D721Med (cell line): ENCODE measurements at places on chromosomes 4 and X.

GRCh38 chr4:173448608-173449379, 49.9 kb upstream of the SCRG1 start:
- no peak for DNase-seq

DNA sequence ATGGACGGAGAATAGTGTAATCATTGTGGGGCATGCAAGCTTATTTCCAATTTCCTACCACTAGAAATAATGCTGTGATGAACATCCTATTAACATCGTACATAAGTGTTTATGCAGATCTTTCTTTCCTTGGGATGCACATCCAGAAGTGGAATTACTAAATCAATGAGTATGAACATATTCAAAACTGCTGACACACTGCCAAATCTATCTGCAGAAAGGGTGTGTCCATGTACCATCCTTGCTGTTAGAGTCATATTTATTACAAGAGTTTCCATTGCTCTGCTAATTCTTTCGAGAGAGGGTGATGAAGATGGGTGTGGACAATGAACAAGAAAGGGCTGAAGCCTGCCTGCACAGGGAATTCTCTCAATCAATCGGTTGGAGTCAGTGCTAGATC, 82.6 kb downstream of the GPC4 start:
- DNase-seq: no peak

DNA sequence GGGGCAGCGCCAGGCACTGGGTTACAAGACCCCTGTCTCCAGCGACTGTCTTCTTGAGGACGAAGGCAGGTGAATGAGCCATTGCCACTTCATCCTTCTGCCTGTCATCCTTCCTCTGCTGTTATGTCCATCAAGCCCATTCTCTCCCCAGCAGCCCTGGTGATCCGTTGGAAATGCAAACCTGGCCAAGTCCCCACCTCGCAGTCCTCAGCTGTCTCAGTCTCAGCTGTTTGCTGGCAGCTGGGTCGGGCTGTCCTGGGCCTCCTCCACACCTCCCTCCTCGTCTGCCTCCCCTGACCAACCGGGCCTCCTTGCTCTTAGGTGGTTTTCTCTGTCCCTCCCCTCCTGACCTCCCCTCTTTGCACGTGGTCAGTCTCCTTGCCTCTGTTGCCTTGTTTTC, 38.0 kb downstream of the PTTG2 start:
- DNase-seq: no peak

DNA sequence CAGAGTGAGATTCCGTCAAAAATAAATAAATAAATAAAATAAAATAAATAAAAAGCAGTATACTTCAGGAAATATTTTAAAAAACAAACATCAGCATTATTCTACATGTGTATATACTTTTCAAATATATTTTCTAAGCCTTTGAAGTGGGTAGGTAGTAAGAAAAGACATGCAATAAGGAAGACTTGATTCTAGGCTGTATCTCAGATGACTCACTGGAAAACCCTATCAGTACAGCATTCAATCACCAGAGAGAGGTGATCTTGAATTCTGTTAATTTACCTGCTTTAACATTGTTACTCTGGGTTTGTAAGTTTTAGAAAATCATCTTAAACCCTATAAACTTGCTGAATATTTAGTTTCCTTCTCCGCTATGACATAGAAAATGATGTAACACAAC, 106.6 kb upstream of the NAP1L5 start:
- DNase-seq: no peak

DNA sequence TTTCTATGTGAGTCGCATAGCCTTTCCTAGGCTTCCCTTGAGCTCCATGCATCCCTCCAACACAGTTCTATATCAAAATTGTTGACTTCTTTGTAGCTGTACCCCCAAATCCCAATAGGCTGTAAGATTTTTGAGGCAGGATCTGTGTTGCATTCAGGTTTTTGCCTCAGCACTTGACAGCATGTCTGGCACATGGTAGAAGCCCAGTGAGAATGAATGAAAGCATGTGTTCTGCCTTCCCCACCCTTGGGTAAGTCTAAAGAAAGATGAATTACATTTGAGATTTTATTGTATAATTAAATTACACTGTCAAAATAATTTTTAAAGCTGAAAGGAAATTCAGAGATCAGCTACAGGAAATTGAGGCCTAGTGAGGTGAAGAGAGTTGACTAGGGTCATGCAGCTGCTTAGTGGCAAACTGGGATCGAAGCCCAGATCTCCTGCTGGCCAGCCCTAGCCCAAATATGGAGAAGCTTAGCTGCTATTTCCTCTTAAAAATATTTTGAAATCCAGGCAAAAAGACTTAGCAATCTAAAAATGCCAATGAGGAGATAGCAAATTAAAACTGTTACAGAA, 122.5 kb downstream of the SPATA18 start:
- DNase-seq: no peak

- no peak for DNase-seq
Measured at GRCh38 chr4:176270669-176271068, 1.6 kb upstream of the ASB5 start.

- DNase-seq: no peak
Measured at GRCh38 chrX:15525664-15526416, 25.2 kb downstream of the BMX start.

- no peak for DNase-seq
Measured at GRCh38 chrX:42195506-42195905, 272.2 kb upstream of the CASK start.

DNA sequence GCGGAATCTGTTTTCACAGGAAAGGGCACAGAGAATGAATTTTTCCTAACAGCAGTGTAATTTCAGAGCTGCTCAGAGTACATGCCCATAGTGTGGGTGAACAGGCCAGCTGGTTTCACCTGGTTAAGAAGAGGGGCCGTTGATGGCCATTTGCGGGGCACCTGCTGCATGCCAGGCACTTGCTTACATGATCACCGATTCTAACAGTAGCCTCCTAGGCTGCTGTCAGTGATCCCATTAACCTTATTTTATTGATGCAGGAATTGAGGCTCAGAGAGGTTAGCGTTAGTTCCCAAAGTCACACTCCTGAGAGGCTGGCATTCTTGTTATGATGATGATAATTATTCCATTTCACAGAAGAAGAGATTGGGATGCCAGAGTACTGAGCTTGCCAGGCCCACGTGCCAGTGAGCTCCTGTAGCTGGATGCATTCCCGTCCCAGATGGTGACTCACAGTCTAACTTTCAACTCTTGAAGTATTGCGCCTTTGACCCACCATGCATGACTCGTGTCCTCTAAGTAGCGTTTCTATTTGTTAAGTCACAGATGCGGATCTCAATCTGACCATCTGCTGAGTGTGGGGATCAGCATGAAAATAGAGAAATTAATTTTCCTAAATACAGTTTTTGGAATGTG, 76.5 kb downstream of the PSAPL1 start:
- DNase-seq: no peak

DNA sequence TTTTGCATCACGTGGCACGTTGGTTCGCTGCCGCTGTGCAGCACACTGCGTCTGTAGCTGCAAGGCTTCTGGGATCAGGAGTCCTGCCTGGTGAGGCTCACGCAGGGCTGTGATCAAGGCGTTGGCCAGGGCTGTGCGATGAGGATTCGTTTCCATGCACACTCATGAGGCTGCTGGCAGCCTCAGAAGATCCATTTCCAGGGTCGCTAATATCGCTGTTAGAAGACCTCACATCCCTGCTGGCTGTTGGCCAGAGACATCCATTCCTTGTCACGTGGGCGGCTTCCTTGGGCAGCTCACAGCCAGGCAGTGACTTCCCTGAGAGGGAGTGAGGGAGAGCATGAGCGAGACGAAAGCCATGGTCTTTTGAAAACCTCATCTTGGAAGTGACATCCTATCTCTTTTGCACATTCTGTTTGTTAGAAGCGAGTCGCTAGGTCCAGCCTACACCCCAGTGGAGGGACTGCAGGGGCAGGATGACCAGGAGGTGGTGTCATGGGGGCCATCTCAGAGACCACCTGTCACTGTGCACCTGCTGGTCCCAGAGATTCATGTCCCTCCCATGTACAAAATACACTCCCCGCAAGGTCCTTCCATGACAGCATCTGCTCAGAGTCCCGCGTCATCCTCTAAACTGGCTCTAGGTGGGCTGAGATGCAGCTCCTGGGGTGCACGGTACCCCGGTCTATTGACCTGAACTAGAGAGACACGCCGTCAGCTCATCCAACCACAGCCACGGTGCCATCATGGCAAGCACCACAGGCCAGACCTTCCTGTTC, 12.2 kb downstream of the RGS12 start:
- no peak for DNase-seq

GRCh38 chr4:151649479-151649878, 111.3 kb downstream of the GATB start:
- DNase-seq: no peak

DNA sequence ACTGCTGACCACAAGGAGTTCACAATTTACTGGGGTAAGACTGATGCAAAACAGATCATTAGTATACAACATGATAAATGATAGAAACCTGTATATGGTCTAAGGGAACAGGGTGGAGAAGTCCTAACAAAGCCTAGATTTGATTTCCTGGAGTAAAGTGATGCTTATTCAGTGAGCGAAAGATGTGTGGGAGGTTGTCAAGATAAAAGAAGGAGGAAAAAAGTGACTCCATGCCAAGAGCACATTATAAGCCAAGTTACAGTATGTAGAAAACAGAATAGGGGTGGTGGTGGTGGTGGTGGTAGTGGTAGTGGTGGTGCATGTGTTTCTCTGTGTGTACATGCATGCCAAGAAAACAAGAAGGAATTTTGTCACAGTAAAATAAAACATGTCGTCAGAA, 325.2 kb downstream of the MAPK10 start:
- no peak for DNase-seq

DNA sequence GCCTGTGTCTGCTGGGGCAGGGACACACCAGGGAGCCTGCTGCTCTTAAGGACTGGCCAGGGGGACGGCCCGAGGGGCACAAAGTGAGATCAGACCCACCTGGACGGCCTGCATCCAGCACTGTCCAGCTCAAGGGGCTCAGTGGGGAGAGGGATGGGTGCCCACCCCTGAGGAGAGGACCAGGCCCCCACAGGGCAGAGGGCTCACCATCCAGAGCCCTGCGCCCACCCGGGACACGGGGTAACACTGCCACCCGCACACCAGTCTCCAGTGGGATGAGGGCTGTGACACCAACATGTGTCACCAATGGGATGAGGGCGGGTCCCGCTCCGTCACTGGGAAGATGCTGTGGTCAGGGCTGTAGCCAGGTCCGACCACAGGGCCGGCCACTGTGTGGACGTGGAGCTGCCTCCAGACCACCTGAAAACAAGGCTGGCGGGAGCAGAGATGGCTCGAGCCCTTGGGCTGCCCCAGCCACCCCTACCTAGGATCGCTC, 13.2 kb downstream of the DGKQ start:
- DNase-seq: no peak

- no peak for DNase-seq
Measured at GRCh38 chr4:19025031-19025430, 1003.5 kb upstream of the LCORL start.

- DNase-seq: no peak
Measured at GRCh38 chr4:173990126-173990868, 293.2 kb downstream of the FBXO8 start.

GRCh38 chr4:55330241-55330640, 15.8 kb upstream of the SRD5A3 start:
- DNase-seq: no peak

GRCh38 chr4:5836943-5837342, 55.9 kb downstream of the CRMP1 start:
- no peak for DNase-seq

GRCh38 chr4:31617667-31618066, 897.5 kb downstream of the PCDH7 start:
- DNase-seq: no peak

GRCh38 chr4:113212613-113213012, 163.2 kb downstream of the ANK2 start:
- no peak for DNase-seq

- DNase-seq: no peak
Measured at GRCh38 chr4:130238121-130238520, 1142.2 kb downstream of the C4orf33 start.

- no peak for DNase-seq
Measured at GRCh38 chr4:11529625-11530201, 101.0 kb upstream of the HS3ST1 start.

GRCh38 chr4:93529692-93530372, 298.7 kb upstream of the ATOH1 start:
- DNase-seq: no peak

DNA sequence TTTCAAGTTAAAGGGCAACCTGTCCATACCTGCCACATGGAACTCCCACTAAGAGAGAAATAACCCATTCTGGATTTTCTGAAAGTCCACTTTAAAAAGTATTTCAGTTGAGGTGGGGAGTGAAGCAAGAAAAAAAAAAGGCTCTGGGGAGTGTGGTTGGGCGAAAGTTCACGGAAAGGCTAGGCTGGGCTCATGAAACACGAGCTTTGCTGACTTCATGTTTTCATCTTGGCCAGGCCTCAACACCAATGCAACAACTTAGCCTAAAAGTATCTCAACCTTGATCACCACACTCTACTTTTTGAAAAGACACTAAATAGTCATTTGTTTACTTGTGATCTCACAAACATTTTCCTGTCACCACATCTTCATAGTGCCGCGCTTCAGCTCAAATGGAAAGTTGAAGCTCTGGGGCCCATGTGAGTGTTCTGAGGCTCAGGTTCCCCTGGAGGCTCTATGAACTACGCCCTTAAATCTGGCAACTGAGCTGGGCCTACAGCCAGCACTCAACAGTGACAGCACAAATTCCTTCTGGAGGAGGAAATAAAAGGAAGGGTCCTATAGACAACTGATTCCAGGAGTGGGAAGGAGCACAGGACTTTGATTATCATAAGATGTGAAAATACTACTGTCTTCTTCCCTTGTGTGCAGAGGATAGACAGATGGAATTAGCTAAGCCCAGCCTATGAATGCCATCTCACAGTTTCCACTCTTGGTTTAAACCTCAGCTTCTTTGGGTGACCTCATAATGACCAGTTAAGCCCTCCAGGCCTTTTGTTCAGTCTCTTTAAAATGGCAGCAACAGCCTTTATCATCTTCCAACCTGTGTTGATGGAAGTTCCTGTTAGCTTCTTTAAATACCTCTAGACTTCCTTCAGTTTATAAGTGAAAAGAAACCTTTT, 5.1 kb downstream of the CD40LG start:
- no peak for DNase-seq

- no peak for DNase-seq
Measured at GRCh38 chr4:48138936-48139335, 4.9 kb upstream of the TXK start.

- DNase-seq: no peak
Measured at GRCh38 chr4:117968606-117969005, 65.7 kb upstream of the NDST3 start.

DNA sequence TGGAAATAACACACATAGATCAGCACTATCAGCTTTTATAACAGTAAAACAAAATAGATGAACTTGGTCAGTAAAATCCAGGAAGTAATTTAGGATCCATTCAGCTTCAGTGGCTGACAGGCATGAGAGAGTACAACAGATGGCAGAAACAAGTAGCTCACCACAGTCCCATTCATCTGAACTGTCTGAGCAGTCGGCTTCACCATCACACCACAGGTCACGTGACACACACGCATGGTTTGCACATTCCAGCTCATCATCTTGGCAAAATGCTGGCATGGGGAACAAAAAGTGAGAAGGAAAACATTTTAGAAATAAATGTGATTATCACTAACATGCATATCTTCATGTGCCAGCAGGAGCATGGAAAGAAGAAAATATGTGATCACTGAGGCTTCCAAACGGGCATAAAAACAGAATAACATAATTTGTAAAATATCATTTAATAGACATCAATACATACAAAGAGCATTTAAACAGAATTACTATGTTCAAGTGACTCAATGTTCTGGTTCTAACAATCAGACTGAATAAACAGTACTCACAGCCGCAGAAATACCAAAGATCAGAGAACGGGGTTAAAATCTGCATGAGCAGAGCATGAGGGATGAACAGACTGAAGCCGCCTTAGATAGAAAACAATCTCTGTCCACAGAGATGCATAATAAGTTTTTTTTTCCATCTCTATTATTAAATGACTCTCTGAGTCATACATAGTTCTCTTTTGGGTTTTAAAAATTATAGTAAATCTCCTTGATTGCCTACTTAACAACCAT, 158.1 kb downstream of the ATP10D start:
- no peak for DNase-seq
